Right ventricle myocardium superior (tissue), 1 donor: ENCODE measurements at places on chromosomes 6 and 20. TPM values are rescaled to one million over a fixed set of nuclear protein-coding genes. Genes with fewer than 3 reads are reported as not detected.
A peak's percentile ranks its signal among the peaks of the same experiment; 100 is the strongest.

KCNG1 gene
- 0.32 TPM for total RNA-seq

DNA sequence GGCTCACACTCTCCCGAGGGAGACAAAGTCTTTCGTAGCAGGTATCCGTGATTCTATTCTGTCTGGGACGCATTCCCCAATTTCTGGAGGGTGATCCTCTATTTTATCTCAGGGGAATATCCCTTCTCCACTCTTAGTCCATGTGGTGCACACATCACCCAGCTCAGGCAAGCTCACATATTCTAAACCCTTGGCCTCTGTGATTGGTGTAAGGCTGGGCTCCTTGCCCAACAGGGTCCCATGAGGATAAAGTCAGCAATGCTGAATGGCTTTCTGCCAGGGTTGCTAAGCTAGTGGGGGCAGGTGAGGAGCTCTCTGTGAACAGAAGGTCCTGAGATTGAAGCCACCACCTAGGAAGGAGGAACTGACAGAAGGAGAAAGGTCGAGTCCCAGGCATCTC is 137.2 kb downstream of the CDH26 start:
- no peak for DNase-seq

DNA sequence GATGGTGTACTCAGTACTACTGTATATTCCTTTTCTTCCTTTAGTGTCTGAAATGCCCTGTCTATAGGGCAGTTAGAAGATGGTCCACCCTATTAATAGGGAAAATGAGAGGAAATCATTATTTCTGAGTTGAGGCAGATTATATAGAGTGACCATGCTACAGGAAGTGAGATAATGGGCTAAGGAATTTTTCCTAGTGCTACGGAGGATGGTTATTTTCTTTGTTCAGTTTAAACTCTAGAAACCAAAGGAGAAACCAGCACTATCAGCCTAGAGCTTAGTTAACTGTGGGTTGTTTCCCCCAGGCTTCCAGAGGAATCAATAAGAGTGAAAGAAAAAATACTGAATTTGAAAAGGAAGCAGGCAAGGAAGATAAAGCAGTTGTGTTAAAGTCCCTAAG is 474 bp downstream of the TSBP1 start:
- no peak for DNase-seq

- no peak for DNase-seq
Measured at GRCh38 chr6:90537027-90537426, 49.8 kb downstream of the MAP3K7 start.

STMND1 gene
- total RNA-seq = not detected

DNA sequence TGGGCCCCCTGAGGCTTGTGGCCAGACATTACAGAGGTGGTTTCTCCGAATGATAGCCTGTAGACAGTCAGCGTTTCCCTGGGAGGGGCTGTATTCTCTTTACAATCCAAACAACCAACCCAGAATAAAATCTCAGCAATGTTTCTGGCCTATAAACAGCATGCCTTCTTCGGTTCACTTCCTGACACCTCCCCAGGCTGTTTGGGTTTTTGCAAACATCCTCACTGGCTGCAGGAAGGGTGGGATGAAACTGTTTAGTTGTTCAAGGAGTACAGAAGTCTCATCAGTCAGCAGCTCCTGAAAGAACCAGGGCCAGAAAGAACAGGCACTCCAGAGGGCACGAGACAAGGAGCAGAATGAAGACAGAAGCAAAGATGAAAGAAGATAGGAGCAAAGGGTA is 350.0 kb downstream of the QKI start:
- DNase-seq = no peak

NMBR gene
- not detected for total RNA-seq

- no peak for DNase-seq
Measured at GRCh38 chr20:50408526-50409364, 101.4 kb upstream of the PTPN1 start.

DNA sequence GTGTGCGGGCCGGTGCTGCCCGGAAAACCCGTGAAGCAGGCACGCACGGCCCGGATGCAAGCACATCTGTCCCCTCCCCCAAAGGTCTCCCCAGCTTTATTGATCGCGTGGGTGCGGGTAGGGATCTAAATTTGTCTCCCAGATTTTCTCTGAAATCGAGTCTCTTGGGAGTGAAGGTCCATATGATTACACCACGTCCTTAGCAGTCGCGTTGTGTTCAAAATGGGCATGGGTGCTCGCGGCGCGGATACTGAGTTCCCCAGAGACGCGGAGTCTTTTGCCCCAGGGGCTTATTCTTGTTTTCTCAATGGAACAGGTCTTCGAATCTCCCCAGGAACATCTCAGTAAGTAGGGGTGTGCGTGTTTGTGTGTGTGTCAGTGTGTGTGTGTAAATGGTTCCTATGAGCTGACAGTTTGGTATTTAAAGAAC is 2.8 kb upstream of the ZNF292 start:
- DNase-seq = no peak

IRF4 gene
- 0.54 TPM for total RNA-seq

NHLRC1 gene
- total RNA-seq = 1.2 TPM

- DNase-seq = no peak
Measured at GRCh38 chr6:44138717-44139350, 11.5 kb downstream of the TMEM63B start.

- DNase-seq = no peak
Measured at GRCh38 chr20:21701171-21701876, 4.1 kb upstream of the PAX1 start.

GRCh38 chr6:1774226-1774915 is 164.7 kb downstream of the FOXC1 start:
- DNase-seq = no peak

DNA sequence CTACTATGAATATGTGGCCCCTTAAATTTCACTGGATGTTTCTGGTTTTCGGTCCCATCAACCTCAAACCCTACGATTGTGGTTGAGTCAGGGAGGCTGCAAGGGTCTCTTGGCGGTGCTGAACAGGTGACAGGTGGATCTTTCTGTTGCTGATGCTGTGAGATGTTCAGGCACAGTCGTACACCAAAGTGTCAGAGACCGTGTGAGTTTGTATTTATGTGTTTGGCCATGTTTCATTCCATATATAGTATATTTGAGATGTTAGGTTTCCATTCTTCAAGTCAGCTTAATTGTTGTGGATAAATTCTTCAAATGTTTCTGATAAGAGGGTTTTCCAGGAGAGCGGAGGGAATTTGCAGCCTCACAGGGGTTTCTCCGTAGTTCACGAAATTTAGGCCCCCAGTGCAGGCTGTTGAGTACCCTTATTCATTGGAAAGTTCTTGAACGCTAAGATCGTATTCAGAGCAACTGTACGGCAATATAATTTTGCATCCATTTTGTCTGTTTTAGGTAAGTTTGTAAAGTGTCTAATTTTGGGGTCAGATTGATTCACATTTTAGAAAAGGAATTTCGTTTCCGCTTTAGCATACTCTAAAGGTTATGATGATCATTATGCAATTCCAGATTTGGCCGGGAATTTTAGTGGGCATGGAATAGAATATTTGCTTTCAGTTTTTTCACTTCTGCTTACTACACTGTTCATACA is 1.2 kb downstream of the TAB2 start:
- DNase-seq = no peak

DNA sequence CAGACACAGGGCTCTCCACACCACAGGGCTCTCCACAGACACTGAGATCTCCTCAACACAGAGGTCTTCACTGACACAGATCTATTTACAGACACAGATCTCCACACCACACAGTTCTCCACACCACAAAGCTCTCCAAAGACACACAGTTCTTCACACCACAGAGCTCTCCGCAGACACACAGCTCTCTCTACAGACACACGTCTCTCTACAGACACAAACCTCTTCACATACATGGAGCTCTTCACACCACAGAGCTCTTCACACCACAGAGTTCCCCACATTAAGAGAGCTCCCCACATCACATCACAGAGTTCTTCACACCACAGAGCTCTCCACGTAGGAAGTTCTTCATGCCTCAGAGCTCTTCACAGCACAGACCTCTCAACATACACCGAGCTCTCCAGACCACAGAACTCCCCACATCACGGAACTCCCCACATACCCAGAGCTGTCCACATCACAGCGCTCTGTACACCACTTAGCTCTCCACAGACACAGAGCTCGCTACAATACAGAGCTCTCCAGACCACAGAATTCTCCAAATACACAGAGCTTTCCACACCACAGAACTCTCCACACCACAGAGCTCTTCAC is 53.9 kb downstream of the ERMARD start:
- no peak for DNase-seq

GPR6 gene
- not detected for total RNA-seq

DNA sequence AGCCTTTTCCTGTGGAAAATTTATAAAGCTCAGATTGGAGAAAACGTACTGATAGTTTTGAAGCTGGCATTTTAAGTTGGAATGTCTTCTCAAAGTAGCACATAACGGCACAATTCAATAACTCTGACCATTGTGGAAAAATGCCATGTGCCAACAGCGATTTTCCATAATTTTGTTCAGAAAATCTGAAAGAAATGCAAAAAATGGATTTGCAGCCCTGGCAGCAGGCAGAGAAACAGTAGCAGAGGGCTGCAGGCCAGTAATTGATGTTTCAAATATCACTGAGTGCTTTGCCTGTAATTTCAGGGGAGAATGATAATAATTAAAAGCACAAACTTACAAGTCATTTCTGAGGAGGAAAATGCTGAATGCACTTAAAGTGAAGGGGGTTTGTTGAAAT is 507.4 kb downstream of the MAFB start:
- DNase-seq = no peak

DNA sequence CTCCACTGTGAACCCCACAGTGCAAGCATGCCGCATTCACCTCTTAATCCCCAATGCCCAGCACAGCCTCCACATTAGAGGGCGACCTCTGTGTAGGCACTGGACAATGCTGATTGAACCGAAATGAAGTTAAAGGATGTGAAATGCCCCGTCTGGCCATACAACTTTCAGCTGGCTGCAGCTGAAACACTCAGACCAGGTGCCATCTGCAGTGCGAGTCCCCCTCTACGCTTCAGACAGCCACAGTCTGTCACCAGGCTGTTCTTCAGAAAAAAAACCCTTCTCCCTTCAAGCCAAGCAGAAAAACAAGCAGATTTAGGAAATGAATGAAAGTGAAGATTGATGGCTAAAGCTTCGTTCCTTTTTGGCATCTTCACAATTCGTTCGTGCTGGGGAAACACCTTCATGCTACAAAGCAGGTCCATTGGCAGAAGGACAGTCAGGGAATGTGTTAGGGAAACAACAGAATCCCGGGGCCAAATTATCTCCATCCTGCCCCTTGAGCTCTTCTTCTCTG is 44.7 kb downstream of the TNFAIP3 start:
- no peak for DNase-seq

DEFB123 gene
- total RNA-seq = not detected

DNA sequence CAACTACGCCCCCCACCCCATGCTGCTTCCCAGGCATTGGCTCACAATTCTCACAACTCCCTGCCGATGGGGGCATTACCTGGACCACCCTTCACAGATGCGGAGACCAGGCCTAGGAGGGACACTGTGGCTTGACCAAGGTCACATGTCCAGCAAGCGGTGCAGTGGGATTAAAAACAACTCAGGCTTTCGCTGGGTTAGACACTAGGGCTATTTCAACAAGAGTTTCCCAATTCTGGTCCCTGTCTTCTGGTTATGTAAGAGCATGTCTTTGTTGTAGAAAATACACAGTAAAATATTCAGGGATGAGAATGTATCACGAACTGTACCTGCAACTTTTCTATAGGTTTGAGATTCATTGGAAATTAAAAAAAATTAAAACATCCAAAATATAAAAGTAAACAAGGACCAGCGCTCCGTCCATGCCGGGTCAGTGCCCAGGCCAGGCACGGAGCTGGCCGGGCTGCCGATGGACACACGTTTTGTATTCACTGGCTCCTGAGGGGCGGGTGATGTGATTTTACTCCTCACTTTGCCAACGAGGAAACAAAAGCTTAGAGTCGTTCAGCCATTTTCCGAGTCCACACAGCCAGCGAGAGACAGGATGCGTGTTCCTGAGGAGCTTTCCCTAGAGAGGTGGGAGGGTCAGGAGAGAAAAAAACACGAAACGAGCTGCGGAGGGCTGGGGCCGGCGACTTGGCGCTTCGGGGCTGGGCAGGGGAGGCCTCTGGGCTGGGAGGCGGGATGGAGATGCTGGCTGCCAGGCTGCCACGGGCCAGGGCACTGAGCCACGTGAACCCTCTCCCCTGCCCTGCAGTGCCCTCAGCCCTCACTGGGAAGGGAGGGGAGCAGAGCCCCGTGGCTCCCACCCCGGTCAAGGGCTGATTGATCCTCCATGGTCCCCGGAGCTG is 17.1 kb upstream of the VSTM2L start:
- no peak for DNase-seq

ZBP1 gene
- not detected for total RNA-seq

DNA sequence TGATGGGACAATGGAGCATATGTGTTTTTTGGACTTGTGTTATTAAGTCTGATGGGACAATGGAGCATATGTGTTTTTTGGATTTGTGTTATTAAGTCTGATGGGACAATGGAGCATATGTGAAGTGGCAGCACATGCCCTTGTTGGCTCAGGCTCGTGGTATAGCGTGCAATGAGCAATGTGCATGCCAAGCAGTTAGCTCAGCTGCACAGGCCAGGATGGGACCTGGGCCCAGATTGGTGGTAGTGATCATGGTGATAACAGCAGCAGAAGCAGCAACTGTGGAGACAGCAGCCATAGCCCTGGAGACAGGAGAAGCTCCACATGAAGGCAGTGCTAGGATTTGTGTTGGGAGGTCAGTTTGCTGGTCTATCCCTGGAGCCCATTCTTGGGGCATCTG is 61.1 kb downstream of the IL20RA start:
- peak; percentile 49 for DNase-seq

- DNase-seq = no peak
Measured at GRCh38 chr20:56940466-56940865, 311.4 kb downstream of the TFAP2C start.

DNA sequence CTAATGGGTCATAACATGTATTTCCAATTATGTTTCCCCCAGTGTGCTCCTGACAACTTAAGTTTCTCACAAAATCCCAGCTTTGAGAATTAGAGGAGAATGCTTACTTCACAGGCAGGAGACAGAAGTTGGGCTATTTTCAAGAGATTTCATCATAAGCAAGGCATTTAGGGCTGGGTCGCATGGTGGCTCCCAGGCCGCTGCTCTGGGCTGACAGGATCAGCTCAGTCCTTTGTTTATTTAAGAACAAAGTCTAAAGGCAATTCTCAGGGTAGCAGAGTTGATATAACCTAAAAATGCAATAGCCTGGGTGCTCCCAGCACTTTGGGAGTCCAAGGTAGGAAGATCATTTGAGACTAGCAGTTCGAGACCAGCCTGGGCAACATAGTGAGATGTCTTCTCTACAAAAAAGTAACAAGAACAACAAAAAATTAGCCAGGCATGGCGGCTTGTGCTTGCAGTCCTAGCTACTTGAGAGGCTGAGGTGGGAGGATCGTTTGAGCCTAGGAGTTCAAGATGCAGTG is 10.9 kb downstream of the FOXQ1 start:
- DNase-seq = no peak

DNA sequence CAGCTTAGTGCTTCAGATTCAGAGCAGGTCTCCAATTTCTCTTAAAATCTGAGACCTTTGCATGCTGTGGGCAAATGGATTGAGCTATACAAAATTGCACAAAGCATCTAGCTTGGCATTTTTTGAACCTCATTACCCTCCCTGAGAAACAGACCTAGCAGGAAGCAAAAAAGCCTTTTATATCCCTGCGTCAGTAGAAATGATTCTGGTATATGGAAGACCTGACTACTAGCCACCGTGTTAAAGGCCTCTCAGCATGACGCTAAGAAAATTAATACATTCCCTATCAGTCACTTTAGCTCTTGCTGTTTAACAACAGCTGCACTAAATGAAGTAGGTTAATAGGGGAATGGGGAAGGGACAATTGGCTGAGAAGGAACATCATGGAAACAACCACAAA is 110.7 kb upstream of the SMLR1 start:
- no peak for DNase-seq

CYP24A1 gene
- total RNA-seq = not detected

- DNase-seq = no peak
Measured at GRCh38 chr6:129236001-129236517, 353.1 kb downstream of the LAMA2 start.
